GM12864 (cell line): ENCODE measurements at places on chromosomes 4 and X.
A peak's percentile ranks its signal among the peaks of the same experiment; 100 is the strongest.

DNA sequence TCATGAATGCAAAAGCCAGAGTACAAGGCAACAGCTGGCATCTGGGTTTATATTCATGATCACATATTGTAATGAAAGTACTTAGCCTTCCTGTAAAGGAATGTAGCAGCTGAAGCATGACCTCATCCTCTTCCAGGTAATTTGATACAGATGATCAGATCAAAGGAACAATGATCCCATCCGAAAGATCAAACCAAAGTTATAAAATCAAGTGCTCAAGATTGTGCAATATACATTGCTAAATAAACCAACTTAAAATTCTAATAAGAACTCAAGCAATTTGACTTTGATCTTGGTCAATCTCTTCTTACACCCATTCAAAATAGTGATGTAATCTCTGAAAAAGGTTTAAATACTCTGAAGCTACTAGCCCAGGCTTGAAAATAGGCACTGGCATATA, 113.1 kb upstream of the INPP4B start:
- DNase-seq: no peak

GRCh38 chr4:26861434-26862186, 969 bp downstream of the STIM2 start:
- peak; percentile 52 for DNase-seq

DNA sequence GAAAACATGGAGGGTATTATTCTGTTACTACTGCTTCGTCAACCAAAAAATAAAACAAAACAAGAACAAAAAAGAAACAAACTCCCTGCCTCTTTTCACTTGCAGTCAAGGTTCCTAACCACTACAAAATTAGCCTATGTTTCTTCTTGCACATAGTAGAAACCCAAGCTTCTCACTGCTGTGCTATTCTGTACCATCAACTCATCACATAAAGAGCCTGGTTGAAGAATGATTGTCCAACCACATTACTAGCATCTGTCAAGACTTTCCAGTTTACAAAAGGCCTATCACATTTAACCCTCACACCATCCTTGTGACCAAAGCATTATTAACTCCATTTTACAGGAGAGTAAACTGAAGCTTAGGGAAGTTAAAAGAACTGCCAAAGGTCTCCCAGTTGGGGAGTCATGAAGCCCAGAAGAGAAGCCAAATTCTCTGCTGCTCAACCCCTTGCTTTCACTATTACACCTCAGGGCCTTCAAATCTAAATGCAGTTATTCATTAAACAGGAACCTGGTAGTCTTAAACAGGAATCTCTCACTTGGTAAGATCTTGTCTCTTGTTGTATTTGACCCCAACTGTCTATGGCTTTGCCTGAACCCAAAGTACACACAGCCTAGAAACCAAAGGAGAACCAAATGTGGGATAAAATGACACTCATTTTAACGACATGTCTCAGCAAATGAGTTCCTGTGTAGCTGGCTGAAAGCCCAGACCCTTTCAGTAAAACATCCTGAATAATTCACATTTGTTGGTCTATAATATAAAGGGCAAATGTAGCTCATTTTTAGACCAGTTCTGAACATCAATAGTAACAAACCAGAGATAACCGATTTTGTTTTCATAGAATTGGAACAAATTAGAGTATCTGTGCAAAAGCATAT, 8.6 kb downstream of the F9 start:
- DNase-seq: no peak

DNA sequence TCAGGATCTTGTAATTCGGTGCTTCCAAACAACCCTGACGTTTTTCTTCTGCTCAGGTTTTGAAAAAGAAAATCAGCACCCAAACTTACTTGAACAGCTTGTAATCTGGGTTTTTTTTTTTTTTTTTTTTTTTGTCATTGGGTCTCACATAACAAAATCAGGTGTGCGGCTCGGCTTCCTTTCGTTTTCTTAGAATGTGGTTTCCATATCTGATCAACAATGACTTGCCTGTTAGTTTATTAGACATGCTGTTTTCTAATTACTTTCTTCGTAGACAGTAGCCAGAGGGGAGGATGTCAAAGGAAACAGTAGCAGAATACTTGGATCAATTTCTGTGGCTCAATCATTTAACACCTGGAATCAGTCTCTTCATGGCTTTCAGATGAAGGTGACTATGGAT, 890 bp upstream of the FREM3 start:
- DNase-seq: no peak

DNA sequence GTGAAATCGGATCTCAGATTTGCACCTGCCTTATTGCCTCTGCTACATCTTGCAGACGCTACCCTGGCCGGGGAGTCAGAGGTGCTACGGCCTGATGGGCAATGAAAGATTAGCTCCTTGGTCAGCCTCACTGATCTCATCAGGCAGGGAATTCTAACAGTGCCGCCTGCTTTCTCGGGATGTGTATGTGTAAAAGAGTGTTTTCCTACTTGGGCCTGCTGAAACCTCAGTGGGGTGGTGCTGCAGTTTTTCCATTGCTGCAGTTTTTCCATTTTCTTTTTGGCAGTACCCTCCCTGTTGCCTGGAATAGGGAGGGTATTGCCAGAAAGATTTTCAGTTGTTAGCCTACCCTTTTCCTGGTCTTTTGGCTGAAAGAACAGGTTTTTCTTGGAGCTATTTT, 117.5 kb downstream of the CDKL5 start:
- no peak for DNase-seq

GRCh38 chrX:15952212-15952611, 97.6 kb upstream of the AP1S2 start:
- DNase-seq: no peak
